ENCODE measurements at places on chromosomes 12 and 14. TPM values are rescaled to one million over a fixed set of nuclear protein-coding genes. Genes with fewer than 3 reads are reported as not detected.

The PPM1H gene
- 31.0 TPM for total RNA-seq

The CLEC4D gene
- not detected for total RNA-seq

The BICDL1 gene
- total RNA-seq = 7.4 TPM

The EPYC gene
- total RNA-seq = 0.53 TPM

The MIA2 gene
- 23.5 TPM for total RNA-seq

The AQP2 gene
- not detected for total RNA-seq

The TDRD9 gene
- not detected for total RNA-seq

The CHST11 gene
- total RNA-seq = 27.2 TPM

GRCh38 chr12:88472248-88472647, 108.0 kb downstream of the KITLG start:
- H3K27me3 ChIP-seq = no peaks in the 10 kb centered on the region
- H3K36me3 ChIP-seq = no peaks in the 10 kb centered on the region
- H3K27ac ChIP-seq = no peak overlapping the region

DNA sequence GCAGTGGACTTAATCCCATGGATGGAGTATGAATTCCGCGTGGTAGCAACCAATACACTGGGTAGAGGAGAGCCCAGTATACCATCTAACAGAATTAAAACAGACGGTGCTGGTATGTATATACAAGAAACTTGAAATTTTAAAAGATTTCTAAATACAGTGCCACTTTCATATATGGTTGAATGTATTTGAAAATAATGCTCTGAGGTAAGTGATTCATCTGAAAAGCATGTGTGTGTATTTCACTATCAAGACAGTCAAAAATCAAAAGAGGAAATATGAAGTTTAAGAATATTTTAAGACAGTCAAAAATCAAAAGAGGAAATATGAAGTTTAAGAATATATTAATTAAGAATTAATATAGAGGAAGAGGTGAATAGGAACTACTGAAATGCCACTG, 195.0 kb upstream of the PDZRN4 start:
- no peak overlapping the region for H3K4me3 ChIP-seq
- H3K36me3 ChIP-seq = no peaks in the 10 kb centered on the region
- H3K27me3 ChIP-seq = no peaks in the 10 kb centered on the region
- peaks cover 2% of the 10 kb centered on the region for H3K4me1 ChIP-seq

DNA sequence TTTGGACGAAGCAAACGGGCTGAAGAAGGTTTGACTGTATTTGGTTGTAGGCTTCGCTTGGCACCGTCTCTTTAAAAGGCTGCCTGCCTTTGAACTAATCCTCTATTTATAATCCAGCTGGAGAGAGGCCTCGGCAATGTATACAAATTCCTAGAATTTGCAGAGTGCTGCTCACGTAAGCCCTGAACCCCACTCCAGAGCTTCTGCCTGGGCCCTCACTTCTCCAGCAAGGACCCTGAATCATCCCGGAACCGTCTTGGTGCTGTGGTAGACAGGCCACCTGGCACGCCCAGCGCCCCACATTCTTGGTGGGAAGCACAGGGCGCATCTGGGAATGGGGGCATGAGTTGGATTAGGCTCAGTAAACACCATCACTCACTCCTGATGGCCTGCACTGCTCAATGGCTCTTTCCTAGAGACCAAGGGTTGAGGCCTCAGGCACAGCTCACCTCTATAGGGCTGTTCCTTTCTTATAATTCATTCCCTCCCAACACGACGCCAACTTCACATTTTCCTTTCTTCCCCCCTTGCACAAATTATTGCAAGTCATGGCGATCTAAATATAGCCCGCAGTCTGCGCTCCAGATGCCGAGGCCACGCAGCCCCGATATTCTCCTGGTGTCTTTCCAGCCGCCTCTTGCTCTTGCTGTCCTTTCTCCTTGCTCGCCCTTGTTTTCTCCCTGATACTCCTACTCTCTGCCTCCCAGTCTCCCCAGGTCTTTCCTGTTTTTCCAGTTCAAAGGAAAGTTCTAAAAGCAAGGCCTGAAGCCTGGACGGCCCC, 141.0 kb downstream of the ZFP36L1 start:
- H3K4me1 ChIP-seq = peaks cover 45% of the 10 kb centered on the region
- H3K27ac ChIP-seq = peak overlapping the region; percentile 71
- no peak overlapping the region for H3K4me3 ChIP-seq

DNA sequence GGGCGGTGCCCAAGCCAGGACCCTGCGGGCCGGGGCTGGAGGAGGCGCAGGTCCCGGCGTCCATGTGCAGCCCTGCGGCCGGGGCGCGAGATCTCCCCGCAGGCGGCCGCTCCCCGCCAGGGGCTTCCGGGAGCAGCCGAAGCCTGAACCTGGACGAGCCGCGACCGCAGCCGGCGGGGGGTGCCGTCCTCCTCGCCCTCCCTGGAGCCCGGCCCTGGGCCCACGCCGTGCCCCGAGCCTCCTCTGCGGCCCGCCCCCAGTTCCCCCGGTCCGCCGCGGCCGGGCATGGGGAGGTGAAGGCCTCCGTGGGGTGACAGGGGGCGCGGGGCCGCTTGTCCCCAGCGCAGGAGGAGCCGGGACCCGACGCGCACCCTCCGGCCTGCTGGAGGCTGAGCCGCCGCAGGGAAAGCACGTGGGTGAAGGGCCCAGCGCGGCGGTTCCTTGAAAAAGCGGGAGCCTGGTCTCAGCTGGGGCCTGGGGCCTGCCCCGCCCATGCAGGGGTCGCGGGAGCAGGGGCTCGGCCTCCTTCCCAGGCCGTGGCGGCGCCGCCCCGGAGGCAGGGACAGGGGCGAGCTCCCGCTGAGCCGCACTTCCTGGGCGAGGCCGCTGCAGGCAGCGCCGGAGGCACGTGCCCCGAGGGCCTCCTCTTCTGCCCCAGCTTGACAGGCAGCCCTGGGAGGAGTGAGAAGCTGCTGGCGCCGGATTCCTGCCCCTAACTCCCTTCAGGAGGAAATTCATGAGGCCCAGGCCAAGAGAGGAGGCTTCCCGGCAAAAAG, 55.6 kb upstream of the PPP2R5C start:
- H3K4me1 ChIP-seq = peaks cover 13% of the 10 kb centered on the region
- H3K27ac ChIP-seq = no peak overlapping the region
- DNase-seq = no peak
- peaks cover 4% of the 10 kb centered on the region for H3K36me3 ChIP-seq
- H3K4me3 ChIP-seq = no peak overlapping the region

GRCh38 chr12:76622351-76622750, 62.8 kb upstream of the OSBPL8 start:
- no peak overlapping the region for H3K27ac ChIP-seq
- no peak overlapping the region for H3K4me3 ChIP-seq
- no peaks in the 10 kb centered on the region for H3K27me3 ChIP-seq
- no peaks in the 10 kb centered on the region for H3K36me3 ChIP-seq

GRCh38 chr12:71220260-71220659, 62.5 kb upstream of the TSPAN8 start:
- H3K4me3 ChIP-seq = no peak overlapping the region
- H3K27me3 ChIP-seq = no peaks in the 10 kb centered on the region
- no peaks in the 10 kb centered on the region for H3K4me1 ChIP-seq
- DNase-seq = no peak
- H3K36me3 ChIP-seq = no peaks in the 10 kb centered on the region

- peak overlapping the region; percentile 52 for H3K27ac ChIP-seq
- H3K4me1 ChIP-seq = peaks cover 17% of the 10 kb centered on the region
- no peaks in the 10 kb centered on the region for H3K27me3 ChIP-seq
- DNase-seq = no peak
These were observed 106.1 kb downstream of the PAX9 start for GRCh38 chr14:36767603-36768281.

DNA sequence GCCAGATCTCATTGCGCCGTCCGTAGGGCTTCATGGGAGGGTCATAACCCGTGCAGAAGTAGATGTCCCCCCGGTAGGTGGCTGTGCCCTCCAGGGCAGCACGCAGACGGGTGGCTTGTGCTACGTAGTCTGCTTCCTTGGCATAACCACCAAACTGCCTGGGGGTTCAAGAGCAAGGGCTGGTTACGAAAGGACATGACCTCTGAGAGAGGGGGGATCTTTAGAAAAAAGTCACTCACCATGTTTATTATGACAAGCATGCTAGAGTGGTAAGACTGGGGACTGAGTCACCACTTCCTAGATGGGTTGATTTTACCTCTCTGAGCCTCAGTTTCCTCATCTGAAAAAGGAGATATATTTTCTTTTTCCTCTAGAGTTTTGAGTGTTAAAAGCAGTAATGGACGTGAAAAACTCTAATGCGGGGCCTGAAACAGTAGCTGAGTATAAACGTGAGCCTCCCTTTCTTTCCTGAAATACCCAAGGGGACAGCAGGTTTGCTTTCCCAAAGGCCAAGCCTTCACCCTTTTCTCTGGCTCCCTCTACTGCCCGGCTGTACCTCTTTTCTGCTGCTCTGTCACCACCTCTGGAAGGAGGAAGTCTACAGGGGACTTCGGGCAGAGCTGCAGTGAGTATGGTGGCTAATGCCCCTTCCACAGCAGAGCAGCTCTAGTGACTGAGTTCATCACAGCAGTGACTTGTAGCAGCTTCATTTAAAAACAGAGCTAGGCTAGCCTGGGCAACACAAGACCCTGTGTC, 23.5 kb upstream of the GPRC5D start:
- no peak overlapping the region for H3K4me3 ChIP-seq
- DNase-seq = no peak
- no peaks in the 10 kb centered on the region for H3K4me1 ChIP-seq
- H3K27ac ChIP-seq = no peak overlapping the region

DNA sequence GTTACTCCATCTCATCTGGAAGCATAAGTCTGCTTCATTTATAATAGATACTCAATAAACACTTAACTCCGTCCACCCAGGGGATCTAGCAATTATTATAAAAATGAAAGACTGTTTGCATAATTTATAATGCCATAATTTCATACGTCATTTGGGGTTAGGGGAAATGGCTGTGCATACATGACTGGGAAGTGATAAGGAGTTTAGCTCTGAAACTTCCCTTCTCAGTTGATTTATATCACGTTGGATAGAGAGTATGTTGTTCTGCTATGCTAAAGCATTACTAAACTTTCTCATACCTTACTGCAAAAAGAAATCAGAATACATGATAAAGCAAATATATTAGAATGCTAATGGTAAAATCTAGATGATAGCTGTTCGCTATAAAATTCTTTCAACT, 90.4 kb upstream of the DYNC1H1 start:
- no peak for DNase-seq
- H3K36me3 ChIP-seq = peaks cover 10% of the 10 kb centered on the region
- H3K4me1 ChIP-seq = peaks cover 44% of the 10 kb centered on the region
- no peak overlapping the region for H3K27ac ChIP-seq
- H3K27me3 ChIP-seq = no peaks in the 10 kb centered on the region

GRCh38 chr14:92143309-92143708, 21.5 kb downstream of the CPSF2 start:
- no peaks in the 10 kb centered on the region for H3K4me1 ChIP-seq
- H3K4me3 ChIP-seq = no peak overlapping the region
- H3K27me3 ChIP-seq = no peaks in the 10 kb centered on the region

DNA sequence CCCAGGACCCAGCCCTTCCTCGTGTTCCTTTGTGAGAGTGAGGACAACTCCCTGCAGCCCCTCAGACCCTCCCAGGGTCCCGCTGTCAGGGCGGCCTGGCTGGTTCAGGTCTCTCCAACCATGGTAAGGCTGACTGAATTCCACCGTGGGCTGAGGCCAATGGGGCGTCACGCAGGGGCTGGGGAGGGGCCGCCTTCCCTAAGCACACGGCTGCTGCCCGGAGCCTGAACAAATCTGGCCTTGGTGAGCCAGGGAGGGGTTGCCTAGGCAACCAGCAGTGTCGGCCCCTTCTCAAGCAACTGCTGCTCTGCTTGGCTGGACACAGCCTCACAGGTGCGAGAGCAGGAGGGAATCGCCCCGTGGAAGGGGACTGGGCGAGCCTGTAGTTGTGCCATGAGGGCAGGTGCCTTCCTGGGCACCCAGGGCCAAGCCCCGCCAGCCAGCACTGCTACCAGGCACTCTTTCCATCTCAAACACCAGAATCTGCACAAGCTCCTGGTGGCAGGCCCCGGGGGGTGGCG, 37.0 kb upstream of the GALNT9 start:
- no peak overlapping the region for H3K27ac ChIP-seq
- H3K27me3 ChIP-seq = peaks cover 38% of the 10 kb centered on the region
- H3K4me1 ChIP-seq = peaks cover 5% of the 10 kb centered on the region
- no peak overlapping the region for H3K4me3 ChIP-seq
- no peaks in the 10 kb centered on the region for H3K36me3 ChIP-seq

GRCh38 chr12:49091056-49091835, 3.4 kb downstream of the DHH start:
- H3K4me1 ChIP-seq = peaks cover 9% of the 10 kb centered on the region
- H3K4me3 ChIP-seq = peak overlapping the region; percentile 81
- H3K27ac ChIP-seq = no peak overlapping the region
- no peak for DNase-seq
- peaks cover 5% of the 10 kb centered on the region for H3K36me3 ChIP-seq

DNA sequence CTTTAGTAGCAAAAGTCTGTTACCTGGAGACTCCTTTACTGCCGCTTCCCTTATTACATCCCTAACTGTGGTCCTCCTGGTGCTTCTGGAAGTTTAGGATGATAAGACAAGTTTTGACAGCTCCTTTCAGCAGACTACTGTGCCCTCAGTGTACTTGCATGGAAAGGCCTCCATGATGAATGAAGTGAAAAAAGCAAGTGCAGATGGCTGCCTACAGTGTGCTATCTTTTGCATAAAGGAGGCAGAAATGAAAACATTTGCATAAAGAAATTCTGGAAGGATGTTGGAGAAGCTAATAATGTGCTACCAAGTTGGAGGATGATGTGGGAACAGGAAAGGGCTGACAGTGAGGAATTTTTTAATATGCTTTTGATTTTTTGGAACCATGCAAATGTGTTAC, 4.5 kb downstream of the TCTN2 start:
- no peak for DNase-seq
- peaks cover 17% of the 10 kb centered on the region for H3K36me3 ChIP-seq
- H3K4me1 ChIP-seq = peaks cover 17% of the 10 kb centered on the region

DNA sequence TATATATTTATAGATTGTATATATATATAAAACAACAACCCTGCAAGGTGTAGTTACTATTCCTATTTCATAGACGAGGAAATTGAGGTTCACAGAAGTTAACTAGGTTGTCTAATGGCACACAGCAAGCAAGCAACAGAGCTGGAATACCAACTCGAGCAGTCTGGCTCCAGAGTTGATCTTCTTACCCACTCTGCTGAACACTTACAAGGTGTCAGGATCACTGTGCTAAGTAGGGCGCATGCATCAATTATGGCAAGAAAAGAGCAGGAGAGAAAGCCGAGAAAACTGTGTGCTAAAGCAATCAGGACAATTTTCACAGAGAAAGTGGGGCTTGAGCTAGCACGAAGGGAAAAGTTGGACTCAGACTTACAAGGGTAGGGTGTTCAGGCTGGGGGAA, 15.9 kb upstream of the ARMH4 start:
- no peak overlapping the region for H3K27ac ChIP-seq
- H3K4me3 ChIP-seq = no peak overlapping the region
- DNase-seq = no peak

GRCh38 chr14:91374879-91375702, 42.5 kb downstream of the CCDC88C start:
- H3K4me3 ChIP-seq = peak overlapping the region; percentile 44
- no peak overlapping the region for H3K27ac ChIP-seq
- peaks cover 10% of the 10 kb centered on the region for H3K27me3 ChIP-seq
- DNase-seq = no peak

DNA sequence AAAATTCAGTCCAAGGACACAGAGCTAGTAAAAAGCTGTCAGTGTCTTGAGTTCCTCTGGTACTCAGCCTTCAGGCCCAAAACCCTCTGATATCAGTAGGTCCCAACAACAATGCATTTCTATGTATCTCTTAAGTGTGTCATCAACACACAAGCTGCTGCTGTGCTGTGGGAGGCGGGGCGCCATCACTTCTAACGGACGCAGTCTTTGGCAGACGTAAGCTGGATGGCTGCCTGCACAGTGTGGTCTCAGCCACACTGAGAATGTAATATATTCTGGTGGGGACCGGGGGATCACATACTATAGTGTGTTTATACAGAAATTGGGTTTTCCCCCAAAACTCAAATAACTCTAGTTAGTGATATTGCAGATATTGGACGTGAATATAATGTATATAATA, 123.9 kb downstream of the SUDS3 start:
- H3K36me3 ChIP-seq = no peaks in the 10 kb centered on the region
- H3K27me3 ChIP-seq = no peaks in the 10 kb centered on the region
- no peak overlapping the region for H3K27ac ChIP-seq
- DNase-seq = no peak
- H3K4me1 ChIP-seq = no peaks in the 10 kb centered on the region

Measured in type B pancreatic cell (in vitro differentiated cells).